Midbrain (tissue), 1 donor: ENCODE measurements at places on chromosomes 13 and 19.
A peak's percentile ranks its signal among the peaks of the same experiment; 100 is the strongest.

GRCh38 chr19:53057904-53058580 lies 13.5 kb downstream of the ERVV-2 start:
- no peak for DNase-seq

DNA sequence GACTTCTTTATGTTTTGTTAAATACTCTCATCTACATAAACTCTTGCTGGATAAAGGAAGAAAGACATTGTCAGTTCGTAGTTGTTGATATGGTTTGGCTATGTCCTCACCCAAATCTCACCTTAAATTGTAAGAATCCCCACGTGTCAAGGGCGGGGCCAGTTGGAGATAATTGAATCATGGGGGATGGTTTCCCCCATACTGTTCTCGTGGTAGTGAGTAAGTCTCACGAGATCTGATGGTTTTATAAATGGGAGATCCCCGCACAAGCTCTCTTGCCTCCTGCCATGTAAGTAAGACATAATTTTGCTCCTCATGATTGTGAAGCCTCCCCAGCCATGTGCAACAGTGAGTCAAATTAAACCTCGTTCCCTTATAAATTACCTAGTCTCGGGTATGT lies 3.6 kb downstream of the ADGRE1 start:
- DNase-seq: no peak

- DNase-seq: peak; percentile 65
Observed at GRCh38 chr19:19361075-19361594, 40.5 kb downstream of the MAU2 start.

- DNase-seq: no peak
Observed at GRCh38 chr13:25800523-25800922, 251.3 kb downstream of the SHISA2 start.

GRCh38 chr19:54109651-54110050 lies 5.8 kb downstream of the TFPT start:
- DNase-seq: no peak

DNA sequence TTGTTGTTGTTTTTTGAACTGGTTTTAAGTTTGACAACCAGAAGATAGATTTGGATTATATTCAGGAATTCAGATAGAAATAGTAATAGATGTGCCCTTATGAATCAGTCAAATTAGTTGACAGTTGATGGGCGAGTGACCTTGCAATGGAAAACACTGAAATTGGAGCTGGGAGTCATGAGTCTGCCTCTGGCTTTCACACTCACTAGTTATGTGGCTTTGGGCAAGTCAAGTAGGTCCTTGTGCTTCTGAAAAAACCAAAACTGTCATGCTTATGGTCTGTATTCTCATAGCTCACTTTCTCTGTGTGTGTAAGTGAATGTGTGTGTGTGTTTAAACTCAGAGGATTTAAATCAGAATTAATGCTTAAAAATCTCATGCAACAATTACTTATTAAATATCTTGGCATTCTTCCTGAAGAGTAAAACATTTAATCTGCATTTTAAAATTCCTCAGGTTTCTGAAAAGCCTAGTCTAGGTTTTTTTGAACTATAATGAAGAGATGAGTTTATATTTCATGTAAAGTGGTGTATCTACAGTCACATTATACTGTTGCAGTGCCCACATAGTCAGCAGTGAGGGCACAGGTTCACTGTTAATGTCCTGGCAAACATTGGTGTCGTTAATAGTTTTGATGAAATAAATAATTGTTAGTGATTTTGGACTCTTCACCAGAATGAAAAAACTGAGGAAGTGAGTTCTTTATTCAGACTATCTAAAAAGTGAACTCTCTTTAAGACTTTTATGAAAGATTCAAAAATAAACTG lies 32.5 kb downstream of the UCHL3 start:
- DNase-seq: no peak

DNA sequence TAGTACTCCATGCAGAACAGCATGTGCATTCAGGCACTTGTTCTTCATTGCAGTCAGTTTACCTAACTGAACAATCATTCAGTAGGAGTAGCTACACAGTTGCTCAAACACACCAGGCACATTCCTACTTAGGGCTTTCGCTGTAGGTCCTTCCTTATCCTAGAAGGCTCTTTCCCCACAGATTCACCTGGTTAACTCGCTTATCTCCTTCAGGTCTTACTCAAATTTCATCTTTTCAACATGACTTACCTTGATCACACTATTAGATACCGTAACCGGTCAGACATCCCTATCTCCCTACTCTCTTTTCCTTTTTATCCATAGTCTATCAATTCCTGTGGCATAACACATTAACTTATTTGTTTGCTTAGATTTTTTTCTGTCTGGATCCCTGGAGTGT lies 14.6 kb downstream of the EDNRB start:
- no peak for DNase-seq

- no peak for DNase-seq
Observed at GRCh38 chr13:87622971-87623370, 48.2 kb upstream of the SLITRK5 start.

DNA sequence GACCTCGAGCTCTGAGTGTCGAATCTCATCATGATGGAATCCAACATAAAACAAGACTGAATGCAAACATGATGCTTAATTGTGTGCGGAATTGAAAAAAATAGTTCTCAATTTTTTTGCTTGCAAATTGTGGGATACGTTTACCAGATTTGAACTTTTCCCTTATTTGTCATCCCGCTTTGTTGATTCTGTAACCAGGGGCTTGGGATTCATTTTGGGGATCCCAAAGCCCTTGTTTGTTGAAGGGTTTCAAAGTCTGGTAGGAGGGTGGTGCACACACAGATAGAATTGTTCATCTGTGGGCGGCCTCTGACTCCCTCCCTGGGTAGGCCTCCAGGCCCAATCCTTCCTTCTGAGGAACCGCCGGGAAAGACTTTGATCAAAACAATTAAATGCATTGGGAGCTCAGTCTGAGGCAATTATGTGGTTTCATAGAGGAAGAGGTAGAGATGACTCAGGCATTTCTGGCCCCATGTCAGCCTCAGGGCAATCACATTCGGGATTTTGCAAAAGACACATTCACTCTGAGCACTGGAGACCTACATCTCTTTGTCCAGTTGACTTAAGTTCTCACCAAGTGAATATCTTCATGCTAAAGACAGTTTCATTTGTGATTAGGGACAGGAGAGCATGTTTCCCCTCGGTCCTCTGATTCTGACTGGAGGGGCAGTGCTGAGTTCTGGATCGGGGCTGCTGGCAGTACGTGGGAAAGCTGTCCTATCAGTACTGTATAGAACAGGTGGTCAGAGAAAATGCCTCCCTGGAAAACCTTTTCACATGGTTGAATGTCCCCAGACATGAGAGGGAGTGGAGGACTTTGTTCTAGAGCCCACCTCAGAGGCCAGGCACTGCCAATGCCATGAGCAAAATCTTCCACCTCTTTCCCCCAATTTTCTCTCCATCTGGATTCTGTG lies 27.8 kb upstream of the IGFL4 start:
- no peak for DNase-seq

GRCh38 chr13:46797501-46798237 lies 708 bp upstream of the ESD start:
- DNase-seq: no peak

GRCh38 chr13:29761815-29762214 lies 88.6 kb downstream of the UBL3 start:
- DNase-seq: no peak

DNA sequence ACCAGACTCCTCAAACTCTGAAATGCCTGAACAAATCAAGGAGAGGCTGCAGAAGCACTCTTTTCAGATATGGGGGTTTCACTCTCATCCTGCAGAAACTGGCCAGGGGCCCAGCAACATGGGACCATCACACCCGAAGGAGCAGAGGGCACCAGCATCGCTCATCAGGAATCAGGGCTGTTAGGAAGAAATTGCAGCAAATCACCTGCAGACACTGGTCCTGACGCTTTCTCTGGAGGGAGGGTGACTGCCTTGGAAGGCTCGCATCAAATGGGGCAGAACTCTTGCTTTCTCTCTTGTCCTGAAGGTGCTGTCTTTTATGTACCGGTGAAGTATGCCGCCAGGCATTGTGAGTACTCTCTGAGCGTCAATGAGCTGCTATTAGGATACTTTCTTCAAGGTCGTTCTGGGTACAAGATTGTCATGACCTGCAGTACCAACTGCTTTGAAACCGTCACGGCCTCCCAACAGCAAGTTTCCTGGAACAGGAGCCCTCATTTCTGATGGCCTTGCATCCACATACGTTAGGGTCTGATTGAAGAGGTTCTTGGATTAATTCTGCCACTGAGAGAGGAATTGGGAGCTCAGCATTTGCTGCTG lies 155.7 kb upstream of the SOX1 start:
- DNase-seq: no peak

- DNase-seq: no peak
Observed at GRCh38 chr13:113166681-113167080, 8.2 kb downstream of the PROZ start.

- DNase-seq: no peak
Observed at GRCh38 chr19:35125749-35126623, 8.9 kb downstream of the LGI4 start.

- DNase-seq: no peak
Observed at GRCh38 chr19:2807379-2808128, 12.1 kb upstream of the ZNF554 start.

- peak; percentile 2 for DNase-seq
Observed at GRCh38 chr19:23283925-23284324, 33.7 kb upstream of the ZNF724 start.

GRCh38 chr13:44449999-44450821 lies 76.6 kb downstream of the SERP2 start:
- no peak for DNase-seq

DNA sequence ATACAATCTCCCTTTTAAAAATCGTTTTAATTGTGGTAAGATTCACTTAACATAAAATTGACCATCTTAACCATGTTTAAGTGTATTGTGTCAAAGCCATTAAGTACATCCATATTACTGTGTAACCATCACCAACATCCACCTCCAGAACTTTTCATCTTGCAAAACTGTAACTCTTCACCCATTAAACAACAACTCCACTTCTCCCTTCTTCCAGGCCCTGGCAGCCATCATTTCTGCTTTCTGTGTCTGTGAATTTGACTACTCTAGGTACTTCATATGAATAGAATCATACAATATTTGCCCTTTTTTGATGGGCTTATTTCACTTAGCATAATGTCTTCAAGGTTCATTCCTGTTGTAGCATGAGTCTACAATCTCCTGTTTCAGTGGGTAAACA lies 36.5 kb upstream of the VWA8 start:
- no peak for DNase-seq

DNA sequence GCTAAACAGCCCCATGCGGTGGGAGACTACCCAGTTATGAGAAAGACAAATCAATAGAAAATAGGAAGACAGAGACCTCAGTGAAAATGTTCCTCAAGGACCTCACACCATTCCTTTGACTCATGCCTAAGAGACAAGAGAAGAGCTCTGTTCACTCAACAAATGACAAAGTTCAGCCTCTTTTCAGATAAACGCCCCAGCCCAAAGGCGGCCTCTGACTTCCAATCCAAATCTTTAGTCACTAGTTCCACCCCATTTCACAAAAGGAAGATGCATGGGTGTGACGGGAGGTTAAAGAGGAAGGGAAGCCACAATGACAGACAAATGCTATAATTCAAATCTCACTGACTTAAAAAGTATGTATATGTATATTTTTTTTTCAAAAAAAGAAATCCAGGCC lies 8.1 kb downstream of the CARS2 start:
- DNase-seq: no peak

- peak; percentile 12 for DNase-seq
Observed at GRCh38 chr19:2719920-2720776, 1.0 kb downstream of the DIRAS1 start.

GRCh38 chr13:91326146-91326545 lies 21.3 kb upstream of the MIR17HG start:
- DNase-seq: no peak

DNA sequence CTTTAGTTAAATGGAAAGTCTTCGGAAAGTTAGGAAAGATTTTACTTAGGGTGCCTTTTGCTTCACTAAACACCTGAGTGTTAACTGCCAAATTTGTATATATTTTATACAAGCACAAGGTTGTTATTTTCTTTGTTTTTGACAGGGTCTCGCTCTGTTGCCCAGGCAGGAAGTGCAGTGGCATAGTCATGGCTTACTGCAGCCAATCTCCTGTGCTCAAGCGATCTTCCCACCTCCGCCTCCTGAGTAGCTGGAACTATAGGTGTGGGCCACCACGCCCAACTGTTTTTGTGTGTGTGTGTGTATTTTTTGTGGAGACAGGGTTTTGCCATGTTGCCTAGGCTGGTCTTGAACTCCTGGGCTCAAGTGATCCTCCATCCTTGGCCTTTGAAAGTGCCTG lies 16.2 kb downstream of the KCTD4 start:
- DNase-seq: no peak

- no peak for DNase-seq
Observed at GRCh38 chr13:32124743-32125142, 93.2 kb downstream of the FRY start.

DNA sequence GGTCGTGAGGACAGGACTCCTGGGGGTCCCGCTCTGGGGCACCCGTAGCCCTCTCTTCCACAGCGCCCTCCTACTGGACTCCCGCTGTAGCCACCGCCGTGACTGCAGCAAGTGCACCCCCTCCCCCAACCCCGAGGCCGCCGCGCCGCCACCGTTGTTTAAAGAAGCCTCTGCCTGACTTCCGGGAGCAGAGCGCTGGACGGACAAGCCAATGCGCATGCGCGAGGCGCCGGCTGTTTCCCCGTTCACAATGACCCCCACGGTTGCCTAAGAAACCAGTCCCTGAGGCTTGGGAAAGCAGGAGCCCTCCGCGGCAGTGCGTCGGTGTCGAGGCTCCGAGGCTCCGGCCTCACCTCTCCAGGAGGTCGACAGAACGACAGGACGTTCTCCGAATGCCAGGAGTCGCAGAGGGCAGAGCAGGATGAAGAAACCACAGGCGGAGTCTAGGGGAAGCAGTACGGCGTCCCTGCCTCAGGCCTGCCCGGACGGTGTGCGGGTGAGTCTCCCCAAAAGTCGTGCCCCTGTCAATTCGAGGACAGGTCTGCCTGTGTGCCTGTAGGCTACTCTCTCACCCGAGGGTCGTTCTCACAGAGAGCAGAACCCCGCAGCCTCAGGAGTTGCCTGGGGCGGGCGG lies 70.5 kb upstream of the ZNF420 start:
- peak; percentile 40 for DNase-seq

DNA sequence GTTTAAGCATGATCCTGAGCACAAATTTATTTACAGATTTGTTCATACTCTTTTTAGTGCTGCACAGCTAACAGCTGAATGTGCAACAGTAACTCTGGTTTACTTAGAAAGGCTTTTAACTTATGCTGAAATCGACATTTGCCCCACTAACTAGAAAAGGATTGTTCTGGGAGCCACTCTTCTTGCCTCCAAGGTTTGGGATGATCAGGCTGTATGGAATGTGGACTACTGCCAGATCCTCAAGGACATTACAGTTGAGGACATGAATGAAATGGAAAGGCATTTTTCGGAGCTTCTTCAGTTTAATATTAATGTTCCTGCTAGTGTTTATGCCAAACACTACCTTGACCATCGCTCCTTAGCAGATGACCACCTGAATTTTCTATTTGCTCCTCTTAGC lies 16.0 kb downstream of the ZNF100 start:
- no peak for DNase-seq

- DNase-seq: no peak
Observed at GRCh38 chr13:74450964-74451363, 316.8 kb upstream of the KLF12 start.

DNA sequence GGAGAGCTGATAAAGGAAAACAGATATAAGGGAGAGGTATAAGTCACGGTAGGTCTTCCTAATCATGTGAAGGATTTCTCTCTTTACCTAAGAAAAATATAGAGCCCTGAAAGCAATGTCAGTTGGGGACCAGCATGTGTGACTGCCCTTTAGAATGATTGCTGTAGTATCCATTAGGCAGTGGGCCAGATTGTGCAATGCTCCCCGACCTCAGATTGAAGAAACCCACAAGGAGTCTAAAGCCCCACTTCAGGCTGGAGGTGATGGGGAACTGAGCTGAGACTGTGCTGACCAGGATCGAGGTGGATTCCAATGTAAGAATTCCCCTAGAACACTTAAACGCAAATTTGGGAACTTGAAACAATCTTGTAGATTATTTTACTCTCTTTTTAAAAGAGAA lies 614.4 kb downstream of the LIG4 start:
- no peak for DNase-seq
